Activated CD4-positive, alpha-beta T cell treated with anti-CD3 and anti-CD28 coated beads for 48 hours (primary cell): ENCODE measurements at places on chromosomes 4 and X.

DNA sequence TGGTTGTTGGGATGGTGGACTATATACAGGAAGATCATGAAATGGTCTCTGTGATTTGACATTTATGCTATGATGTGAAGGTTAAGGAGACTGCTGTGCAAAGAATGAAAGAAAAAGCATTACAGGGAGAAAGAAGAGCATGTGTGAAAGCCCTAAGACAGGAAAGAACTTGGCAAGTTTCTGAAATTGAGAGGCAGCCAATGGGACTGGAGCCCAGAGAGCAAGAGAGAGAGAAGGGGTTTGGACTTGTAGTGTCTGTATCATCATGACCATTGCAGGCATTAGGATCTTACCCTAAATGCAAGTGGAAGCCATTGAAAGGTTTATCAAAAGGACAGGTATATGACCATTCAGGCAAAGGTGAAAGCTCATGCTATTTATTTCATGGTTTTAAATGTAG is 147.1 kb downstream of the NAA11 start:
- DNase-seq = no peak

- peak; percentile 7 for DNase-seq
These were observed 213.6 kb downstream of the PALLD start for GRCh38 chr4:168710353-168710946.

- DNase-seq = no peak
These were observed 1631.9 kb upstream of the PABPC4L start for GRCh38 chr4:135833529-135833928.

- no peak for DNase-seq
These were observed 86.0 kb downstream of the PCYT1B start for GRCh38 chrX:24561121-24561520.

GRCh38 chr4:78940752-78941151 is 1.5 kb upstream of the PAQR3 start:
- DNase-seq = no peak

DNA sequence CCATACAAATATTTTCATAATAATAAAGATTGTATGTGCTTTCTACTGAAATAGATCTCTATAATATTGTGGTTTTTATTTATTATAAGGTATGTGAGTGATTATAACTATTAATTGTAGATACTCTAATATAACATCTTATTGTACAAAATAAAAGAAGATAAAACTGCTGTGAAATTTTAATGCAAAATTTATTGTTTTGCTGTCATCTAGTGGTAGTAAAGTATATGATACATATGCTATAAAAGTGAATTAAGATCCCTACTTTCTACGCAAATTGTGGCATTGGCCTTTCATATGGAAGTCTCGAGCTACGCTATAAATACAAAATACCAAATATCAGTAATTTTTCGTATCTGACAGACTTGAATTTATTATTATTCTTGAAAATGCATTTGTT is 19.3 kb downstream of the YIPF7 start:
- no peak for DNase-seq
